ENCODE measurements at places on chromosomes 3 and 15.

DNA sequence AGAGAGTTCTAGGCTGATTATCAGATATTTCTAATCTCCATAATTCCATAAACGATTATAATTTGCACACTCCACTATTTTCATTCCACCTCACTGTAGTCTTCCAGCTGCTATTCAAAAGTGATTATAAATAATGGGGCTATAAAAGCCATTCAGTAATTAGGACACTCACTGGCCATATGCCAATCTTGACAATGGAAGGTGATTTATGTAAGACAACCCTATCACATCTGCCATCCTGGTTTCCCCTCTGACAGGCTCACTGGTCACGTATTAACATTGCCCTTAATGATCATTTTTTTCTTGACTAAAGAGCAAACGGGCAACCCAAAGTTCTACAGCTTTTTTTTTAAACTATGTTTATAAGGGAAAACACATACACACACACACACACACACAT is 402.4 kb downstream of the MAGI1 start:
- DNase-seq = no peak

GRCh38 chr3:135907422-135908165 is 57.9 kb upstream of the PPP2R3A start:
- no peak for DNase-seq

DNA sequence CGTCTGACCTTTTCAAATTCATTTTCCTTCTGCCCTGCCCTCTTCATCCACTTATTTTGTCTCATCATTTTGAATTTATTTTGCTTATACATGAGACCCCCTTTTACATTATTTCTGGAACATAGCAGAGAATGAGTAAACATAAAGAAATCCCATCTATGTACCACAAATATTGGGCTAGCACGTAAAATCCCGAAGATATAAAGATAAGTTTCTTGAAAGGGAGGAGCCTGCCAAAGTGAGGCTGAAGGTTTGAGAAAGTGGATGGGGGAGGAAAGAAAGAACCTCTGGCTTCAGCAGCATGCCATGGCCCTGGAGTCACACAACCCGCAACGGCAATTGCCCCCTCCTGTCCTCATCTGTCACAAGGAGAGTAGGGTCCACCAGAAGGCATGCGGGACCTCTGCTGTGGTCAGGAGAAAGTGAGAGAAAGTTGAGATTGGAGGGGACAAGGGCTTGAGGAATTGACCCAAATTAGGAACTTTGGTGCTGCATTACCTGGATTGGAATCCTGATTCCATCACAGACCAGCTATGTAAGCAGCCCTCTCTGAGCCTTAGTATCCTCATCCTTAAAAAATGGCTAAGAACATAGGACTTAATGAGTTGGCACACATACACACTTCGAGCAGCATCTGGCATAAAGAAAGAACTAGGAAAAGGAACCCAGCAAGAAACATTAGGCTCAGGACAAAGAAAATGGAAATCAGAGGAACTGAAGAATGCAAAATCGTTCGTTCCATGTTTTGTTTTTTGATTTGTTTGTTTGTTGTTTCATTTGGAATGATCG is 53.7 kb upstream of the GYG1 start:
- DNase-seq = no peak

DNA sequence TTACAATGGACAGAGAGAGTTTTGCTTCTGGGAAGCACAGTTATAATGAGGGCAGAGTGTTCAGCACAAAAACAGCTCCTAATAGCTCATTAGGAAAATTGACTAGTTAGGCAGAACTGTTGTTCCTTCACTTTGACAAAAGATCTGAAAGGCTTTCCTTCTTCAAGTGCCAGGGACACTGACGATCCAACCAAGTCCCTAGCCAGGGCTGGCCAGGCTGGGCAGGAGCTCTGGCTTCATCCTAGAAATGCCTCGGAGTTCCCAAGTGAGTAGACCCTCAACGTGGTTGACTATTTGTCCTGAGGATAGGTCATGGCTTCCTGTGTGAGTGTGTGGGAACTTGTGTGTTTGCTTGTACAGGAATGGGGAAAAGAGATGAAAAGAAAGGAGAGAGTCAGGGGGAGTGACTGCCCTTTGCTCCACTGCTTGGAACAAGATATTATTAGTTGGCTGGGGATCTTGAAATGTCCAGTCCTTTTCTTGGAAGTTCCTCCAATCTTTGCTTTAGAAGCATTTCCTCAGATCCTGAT is 617.9 kb downstream of the NTRK3 start:
- DNase-seq = no peak

DNA sequence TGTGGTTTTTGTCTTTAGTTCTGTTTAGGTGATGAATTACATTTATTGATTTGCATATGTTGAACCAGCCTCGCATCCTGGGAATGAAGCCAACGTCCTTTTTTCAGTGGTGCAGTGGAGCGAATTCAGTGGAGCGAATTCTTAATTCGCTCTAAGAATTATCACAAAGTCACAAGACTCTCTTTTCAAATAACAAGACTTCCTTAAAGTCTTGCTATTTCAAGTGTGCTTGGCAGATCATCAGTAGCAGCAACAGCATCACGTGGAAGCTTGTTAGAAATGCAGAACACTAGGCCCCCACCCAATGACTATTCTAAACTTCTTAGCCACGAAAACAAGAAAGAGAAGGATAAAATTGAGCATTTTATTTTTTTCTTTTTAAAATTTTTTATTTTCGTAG is 58.1 kb upstream of the CD200R1L start:
- no peak for DNase-seq

DNA sequence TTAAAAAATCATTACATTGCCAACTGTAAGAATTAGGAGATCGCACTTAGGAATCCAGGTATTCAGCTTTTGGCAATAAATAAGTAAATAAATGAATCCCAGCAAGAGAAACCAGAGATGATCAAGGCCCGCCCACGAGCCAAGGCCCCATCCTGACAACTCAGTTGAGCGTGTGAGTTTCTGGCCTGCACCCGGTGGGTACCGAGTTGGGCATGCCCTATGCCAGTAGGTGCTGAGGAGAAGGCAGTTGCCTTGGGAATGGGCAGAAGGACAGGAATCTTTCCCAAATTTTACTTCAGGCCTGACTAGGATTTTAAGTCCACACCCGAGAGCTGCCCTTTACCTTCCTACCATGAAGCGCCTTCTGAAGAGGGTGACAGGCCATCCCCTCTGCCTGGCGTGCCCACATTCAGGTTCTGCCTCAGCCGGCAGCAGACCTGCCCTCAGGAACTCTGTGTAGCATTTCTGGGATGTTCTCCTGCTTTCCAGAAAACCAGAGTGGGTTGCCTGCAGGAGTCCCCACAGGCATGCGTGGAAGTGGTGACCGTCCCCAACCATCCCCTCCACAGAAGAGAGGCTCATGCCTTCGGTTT is 99.3 kb upstream of the ALDH1A3 start:
- no peak for DNase-seq

- no peak for DNase-seq
These were observed 11.7 kb downstream of the SPTBN5 start for GRCh38 chr15:41881920-41882688.

DNA sequence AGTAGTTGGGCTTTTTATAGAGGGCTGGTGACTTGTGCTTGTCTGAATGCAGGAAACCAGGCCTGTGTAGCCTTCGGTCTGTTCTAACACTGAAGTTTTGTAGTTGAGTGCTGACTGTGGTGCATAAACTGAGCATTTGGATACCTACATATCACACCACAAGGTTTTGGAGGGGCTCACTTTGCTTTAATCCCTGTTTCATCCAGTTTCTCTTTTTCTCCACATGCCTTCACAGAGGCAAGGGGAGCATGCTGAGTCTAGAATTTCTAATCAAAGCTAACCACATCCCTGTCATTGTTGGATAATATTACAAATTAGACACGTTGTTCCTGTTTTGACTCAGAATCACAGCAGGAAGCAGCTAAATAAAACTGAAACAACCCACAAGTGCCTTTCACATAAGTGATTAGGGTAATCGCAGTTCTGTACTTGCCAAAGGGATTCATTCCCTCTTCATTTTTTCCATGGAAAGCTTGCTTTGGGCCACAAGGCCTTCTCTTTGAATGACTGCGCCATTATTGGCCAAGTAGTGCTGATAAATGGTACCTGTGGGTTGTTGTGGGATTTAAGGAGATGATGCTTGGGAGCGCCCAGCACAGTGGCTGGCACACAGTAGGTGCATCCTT is 48.9 kb downstream of the TGFBR2 start:
- no peak for DNase-seq

GRCh38 chr3:8464668-8465067 is 37.0 kb upstream of the LMCD1 start:
- DNase-seq = no peak

- no peak for DNase-seq
These were observed 31.7 kb downstream of the EDC3 start for GRCh38 chr15:74664028-74664616.

GRCh38 chr15:44069489-44069888 is 125.6 kb downstream of the FRMD5 start:
- DNase-seq = no peak

GRCh38 chr3:31953636-31954035 is 27.4 kb downstream of the OSBPL10 start:
- no peak for DNase-seq

- no peak for DNase-seq
These were observed 238.9 kb downstream of the SUCLG2 start for GRCh38 chr3:67415511-67415910.

- DNase-seq = no peak
These were observed 19.4 kb downstream of the RASGRP1 start for GRCh38 chr15:38545179-38545578.

DNA sequence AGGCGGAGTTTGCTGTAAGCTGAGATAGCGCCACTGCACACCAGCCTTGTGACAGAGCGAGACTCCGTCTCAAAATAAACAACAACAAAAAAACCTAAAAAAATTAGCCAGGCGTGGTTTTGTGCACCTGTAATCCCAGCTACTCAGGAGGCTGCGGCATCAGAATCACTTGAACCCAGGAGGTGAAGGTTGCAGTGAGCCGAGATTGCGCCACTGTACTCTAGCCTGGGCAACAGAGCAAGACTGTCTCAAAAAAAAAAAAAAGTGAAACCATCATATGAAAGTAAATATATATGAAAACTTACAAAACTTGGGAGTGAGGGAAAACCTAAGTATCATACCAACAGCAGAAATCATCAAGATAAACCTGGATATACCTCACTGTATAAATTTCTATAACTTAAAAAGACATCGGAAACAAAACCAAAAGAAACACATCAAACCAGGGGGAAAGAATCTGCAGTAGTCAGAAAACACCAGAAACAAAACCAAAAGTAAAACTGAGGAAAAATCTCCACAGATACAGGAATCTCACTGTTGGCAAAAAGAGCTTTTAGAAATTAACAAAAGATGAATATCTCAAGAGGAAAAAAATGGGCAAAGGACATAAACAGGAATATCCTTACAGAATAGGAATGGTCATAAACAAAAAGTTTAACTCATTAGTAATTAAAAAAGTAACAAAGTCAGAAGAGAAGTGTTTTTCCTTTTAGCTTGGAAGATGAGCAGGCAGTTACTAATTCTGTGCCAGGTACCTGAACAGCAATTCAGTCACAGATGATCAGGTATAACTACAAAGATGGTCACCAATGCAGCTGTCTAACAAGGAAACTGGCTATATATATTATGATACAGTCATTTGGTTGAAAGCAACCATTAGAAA is 41.3 kb downstream of the ETV5 start:
- DNase-seq = no peak

DNA sequence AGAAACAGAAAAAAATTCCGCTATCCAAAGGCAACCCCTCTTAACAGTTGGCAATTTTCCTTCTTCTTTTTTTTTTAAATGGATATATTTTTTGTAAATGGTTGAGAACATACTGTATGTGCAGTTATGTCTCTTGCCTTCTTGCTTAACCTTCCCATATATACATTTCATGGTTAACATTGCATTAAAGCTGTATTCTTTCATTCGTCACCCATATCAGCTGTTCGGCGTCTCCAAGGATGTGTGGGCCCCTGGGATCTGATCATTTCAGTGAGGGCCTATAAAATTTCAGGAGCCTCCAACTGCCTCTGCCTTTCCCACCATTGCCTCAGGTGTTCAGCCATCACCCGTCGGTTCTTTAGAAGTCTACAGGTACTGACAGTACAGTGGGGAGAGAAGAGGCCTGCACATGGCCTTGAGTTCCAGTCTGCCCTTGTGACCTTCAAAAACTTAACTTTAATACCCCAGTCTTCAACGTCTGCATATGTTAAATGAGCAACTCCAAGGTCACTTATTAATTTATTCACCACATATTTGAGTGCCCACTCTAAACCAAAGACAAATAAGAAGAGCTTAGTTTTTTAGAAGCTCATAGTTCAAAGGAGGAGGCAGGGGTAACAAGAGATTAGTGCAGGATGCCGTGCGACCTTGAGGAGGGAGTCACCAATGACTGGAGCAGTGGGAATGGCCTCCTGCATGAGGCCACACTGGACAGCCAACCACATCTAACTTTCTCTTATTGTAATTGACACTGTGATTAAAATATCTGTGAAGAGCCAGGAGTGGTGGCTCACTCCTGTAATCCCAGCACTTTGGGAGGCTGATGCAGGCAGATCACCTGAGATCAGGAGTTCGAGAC is 6.9 kb downstream of the ST6GAL1 start:
- no peak for DNase-seq

GRCh38 chr3:52428151-52429005 is 16.5 kb downstream of the SEMA3G start:
- DNase-seq = no peak

- no peak for DNase-seq
These were observed 109.0 kb downstream of the SEC22A start for GRCh38 chr3:123310741-123311140.

DNA sequence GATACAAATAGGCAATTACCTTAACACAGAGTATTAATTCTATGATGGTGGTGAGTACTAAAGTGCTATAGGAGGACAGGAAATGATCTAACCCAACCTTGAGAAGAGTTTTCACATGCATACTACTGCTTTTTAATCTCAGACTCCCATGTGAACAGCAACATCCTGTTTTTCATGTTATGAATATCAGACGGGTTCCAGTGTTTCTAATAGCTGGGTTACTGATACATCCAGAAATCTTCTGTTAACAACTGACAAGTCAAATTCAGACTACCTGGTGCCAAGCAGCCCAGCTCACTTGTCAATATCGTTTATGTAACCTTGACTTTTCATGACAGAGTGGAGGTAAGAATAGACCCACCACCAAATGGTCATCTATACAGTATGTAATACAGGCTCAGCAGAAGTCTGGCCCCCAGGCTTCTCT is 220.2 kb upstream of the COL8A1 start:
- no peak for DNase-seq

- DNase-seq = no peak
These were observed 82.9 kb upstream of the CDAN1 start for GRCh38 chr15:42819786-42820185.

GRCh38 chr3:117761703-117762620 is 1052.4 kb downstream of the TUSC7 start:
- no peak for DNase-seq

- no peak for DNase-seq
These were observed 7.4 kb downstream of the FAM3D start for GRCh38 chr3:58659051-58659675.

GRCh38 chr3:44924457-44925084 is 50.2 kb downstream of the TGM4 start:
- no peak for DNase-seq

DNA sequence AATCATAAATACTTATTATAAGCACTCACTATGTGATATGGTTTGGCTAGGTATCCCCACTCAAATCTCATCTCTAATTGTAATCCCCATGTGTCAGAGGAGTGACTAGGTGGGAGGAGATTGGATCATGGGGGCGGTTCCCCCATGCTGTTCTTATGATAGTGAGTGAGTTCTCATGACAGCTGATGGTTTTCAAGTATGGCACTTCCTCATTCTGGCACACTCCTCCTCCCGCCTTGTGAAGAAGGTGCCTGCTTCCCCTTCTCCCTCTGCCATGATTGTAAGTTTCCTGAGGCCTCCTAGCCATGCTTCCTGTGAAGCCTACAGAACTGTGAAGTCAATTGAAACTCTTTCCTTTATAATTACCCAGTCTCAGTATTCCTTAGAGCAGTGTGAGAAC is 53.3 kb upstream of the CHMP2B start:
- no peak for DNase-seq

GRCh38 chr3:126746395-126747177 is 42.5 kb downstream of the CHCHD6 start:
- DNase-seq = no peak
